Tongue (tissue), 3 donors: ENCODE measurements at places on chromosomes 5 and 9. TPM values are rescaled to one million over a fixed set of nuclear protein-coding genes. Genes with fewer than 3 reads are reported as not detected.

DNA sequence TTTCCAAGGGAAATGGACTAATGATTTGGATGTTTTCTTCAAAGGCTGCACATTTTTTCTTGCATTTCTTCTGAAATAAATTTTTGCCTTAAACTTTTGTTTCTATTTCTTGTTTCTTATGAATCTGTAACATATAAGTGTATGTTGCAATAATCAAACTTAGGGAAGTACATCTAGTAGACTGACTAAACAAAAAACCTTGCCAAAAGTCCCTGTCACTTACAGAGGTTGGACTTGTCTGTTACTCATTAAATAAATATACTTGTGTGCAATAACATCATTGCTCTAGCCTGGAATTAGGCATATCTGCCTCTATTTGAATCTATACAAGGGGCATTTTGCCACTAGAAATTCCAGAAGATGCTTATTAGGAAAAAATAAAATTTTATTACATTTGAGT, 56.6 kb downstream of the C6 start:
- no peak for DNase-seq

DNA sequence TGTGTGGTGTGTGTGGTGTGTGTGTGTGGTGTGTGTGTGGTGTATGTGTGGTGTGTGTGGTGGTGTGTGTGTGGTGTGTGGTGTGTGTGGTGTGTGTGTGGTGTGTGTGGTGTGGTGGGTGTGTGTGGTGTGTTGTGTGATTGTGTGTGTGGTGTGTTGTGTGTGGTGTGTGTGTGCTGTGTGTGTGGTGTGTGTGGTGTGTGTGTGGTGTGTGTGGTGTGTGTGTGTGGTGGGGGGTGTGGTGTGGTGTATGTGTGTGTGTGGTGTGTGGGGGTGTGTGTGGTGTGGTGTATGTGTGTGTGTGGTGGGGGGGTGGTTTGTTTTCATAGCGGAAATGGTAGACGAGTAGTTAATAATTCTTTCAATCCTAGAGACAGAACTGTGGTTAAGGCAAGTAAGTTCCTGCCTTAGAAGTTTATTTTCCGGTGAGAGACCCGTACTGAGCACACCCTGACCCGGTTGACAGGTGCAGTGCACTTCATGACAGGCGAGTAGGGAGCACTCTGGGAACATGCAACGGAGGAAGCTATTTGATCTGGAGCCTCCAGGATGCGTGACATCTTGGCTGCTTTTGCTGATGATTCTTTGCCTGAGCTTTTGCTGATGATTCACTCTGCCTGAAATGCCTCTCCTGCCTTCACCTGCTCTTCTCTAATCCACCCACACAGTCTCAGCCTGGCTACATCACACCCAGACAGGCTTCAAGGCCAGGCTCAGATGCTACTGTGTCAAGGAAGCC, 21.7 kb upstream of the FAT2 start:
- DNase-seq: peak; percentile 53

GRCh38 chr5:31415009-31415923, 116.6 kb downstream of the DROSHA start:
- DNase-seq: no peak

GAS1 gene
- 142 TPM for total RNA-seq

SIT1 gene
- not detected for total RNA-seq

RAB3C gene
- 0.21 TPM for total RNA-seq
